Activated CD4-positive, alpha-beta memory T cell treated with anti-CD3 and anti-CD28 coated beads for 36 hours (primary cell): ENCODE measurements at places on chromosomes 16 and 17. TPM values are rescaled to one million over a fixed set of nuclear protein-coding genes. Genes with fewer than 3 reads are reported as not detected.

- H3K27me3 ChIP-seq = peaks cover 6% of the 10 kb centered on the region
- H3K27ac ChIP-seq = no peak overlapping the region
- H3K4me3 ChIP-seq = no peak overlapping the region
- H3K36me3 ChIP-seq = no peaks in the 10 kb centered on the region
- peaks cover 17% of the 10 kb centered on the region for H3K4me1 ChIP-seq
- DNase-seq = no peak
Measured at GRCh38 chr16:83835586-83836566, 28.1 kb downstream of the HSBP1 start.

The TBC1D26 gene
- 0.24 TPM for total RNA-seq

The ZACN gene
- 4.9 TPM for total RNA-seq

The JMJD6 gene
- total RNA-seq = 56.6 TPM

The NACA2 gene
- total RNA-seq = not detected

The KRT27 gene
- total RNA-seq = not detected

The NECAB2 gene
- not detected for total RNA-seq

- H3K4me1 ChIP-seq = no peaks in the 10 kb centered on the region
- H3K27me3 ChIP-seq = peaks cover 24% of the 10 kb centered on the region
- H3K27ac ChIP-seq = no peak overlapping the region
Measured at GRCh38 chr17:45732926-45733505, 51.1 kb upstream of the CRHR1 start.

- no peak for DNase-seq
- no peak overlapping the region for H3K27ac ChIP-seq
- H3K4me1 ChIP-seq = no peaks in the 10 kb centered on the region
- H3K4me3 ChIP-seq = no peak overlapping the region
- no peaks in the 10 kb centered on the region for H3K36me3 ChIP-seq
- H3K27me3 ChIP-seq = peaks cover 12% of the 10 kb centered on the region
Measured at GRCh38 chr17:5874486-5874885, 195.7 kb upstream of the WSCD1 start.

DNA sequence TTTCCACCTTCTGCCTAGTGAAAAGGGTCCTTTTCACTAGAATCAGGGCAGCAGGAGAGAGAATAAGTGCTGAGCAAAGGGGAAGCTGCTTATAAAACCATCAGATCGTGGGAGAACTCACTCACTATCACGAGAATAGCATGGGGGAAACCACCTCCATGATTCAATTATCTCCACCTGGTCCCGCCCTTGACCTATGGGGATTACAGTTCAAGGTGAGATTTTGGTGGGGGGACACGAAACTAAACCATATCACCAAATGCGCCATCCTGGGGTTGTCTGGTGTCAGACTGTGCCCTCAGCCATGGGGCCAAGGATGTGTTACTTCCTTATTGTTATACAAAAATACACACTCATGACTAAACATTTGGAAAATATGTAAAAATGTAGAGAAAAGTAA is 10.4 kb upstream of the KATNB1 start:
- no peak overlapping the region for H3K4me3 ChIP-seq
- H3K27ac ChIP-seq = no peak overlapping the region
- H3K27me3 ChIP-seq = no peaks in the 10 kb centered on the region
- no peak for DNase-seq
- no peaks in the 10 kb centered on the region for H3K4me1 ChIP-seq
- H3K36me3 ChIP-seq = no peaks in the 10 kb centered on the region

- H3K36me3 ChIP-seq = no peaks in the 10 kb centered on the region
- H3K27me3 ChIP-seq = no peaks in the 10 kb centered on the region
- peaks cover 26% of the 10 kb centered on the region for H3K4me1 ChIP-seq
- H3K27ac ChIP-seq = no peak overlapping the region
- H3K4me3 ChIP-seq = no peak overlapping the region
- DNase-seq = peak; percentile 23
Measured at GRCh38 chr16:15894571-15895374, 6.4 kb upstream of the CEP20 start.

The AOC2 gene
- 1.7 TPM for total RNA-seq

DNA sequence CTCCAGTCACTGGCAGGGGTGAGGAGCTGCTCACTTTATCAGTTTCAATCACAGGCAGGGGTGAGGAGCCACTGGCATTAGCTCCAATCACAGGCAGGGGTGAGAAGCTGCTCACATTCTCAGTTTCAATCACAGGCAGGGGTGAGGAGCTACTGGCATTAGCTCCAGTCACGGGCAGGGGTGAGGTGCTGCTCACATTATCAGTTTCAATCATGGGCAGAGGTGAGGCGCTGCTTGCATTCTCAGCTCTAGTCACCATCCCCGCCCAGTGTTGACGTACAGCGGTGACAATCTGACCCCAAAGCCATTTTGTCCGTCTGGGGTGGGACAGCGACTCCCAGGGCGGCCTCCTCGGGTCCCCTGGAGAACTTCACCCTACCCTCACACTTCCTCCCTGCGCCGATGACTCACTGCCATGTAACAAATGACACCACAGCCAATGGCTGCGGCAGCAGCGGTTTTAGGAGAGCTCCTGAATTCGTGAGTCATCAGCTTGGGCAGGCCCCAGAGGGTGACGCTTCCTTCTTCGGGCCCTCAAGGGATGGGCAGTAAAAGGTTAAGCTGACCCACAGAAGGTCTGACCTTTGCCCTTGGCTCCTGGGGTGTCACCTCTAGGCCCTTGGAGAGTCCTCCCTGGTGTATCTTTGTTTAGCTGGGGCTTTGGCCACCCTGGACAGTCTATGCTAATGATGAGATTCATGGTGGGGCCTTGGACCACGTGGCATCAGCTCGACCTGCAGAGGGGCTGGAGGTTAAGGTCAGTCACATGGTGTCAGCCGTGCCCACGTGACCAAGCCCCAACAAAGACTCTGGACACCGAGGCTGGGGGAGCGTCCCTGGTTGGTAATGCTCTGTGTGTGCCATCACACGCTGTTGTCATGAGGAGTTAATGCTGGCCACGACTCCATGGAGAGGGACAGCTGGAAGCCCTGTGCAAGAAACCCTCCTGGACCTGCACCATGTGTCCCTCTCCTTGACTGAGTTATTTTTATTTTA is 171.7 kb downstream of the C16orf95 start:
- no peak overlapping the region for H3K4me3 ChIP-seq
- no peaks in the 10 kb centered on the region for H3K4me1 ChIP-seq
- H3K27ac ChIP-seq = no peak overlapping the region
- no peaks in the 10 kb centered on the region for H3K27me3 ChIP-seq
- H3K36me3 ChIP-seq = no peaks in the 10 kb centered on the region
- DNase-seq = peak; percentile 19

The MSLN gene
- total RNA-seq = not detected

GRCh38 chr16:65388592-65388991 is 266.7 kb upstream of the CDH11 start:
- H3K27me3 ChIP-seq = no peaks in the 10 kb centered on the region
- no peak overlapping the region for H3K4me3 ChIP-seq
- H3K4me1 ChIP-seq = no peaks in the 10 kb centered on the region
- H3K27ac ChIP-seq = no peak overlapping the region
- no peak for DNase-seq
- H3K36me3 ChIP-seq = no peaks in the 10 kb centered on the region
